ENCODE measurements at places on chromosomes 16 and 17. TPM values are rescaled to one million over a fixed set of nuclear protein-coding genes. Genes with fewer than 3 reads are reported as not detected.

DNA sequence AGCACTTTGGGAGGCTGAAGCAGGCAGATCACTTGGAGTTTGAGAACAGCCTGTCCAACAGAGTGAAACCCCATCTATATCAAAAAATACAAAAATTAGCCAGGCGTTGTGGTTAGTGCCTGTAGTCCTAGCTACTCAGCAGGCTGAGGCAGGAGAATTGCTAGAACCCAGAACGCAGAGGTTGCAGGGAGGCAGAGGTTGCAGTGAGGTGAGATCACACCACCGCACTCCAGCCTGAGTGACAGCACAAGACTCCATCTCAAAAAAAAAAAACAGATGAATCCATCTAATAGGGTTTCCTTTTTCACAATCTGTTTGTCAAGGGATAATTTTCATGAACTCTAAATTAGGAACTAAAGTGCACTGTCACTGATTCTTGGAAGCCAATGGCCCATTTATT, 99.0 kb downstream of the PARN start:
- H3K4me3 ChIP-seq: no peak overlapping the region
- no peaks in the 10 kb centered on the region for H3K36me3 ChIP-seq
- no peaks in the 10 kb centered on the region for H3K27me3 ChIP-seq
- no peak overlapping the region for H3K27ac ChIP-seq

- no peaks in the 10 kb centered on the region for H3K27me3 ChIP-seq
- DNase-seq: no peak
- H3K27ac ChIP-seq: no peak overlapping the region
- H3K36me3 ChIP-seq: no peaks in the 10 kb centered on the region
- H3K4me1 ChIP-seq: peaks cover 7% of the 10 kb centered on the region
Observed at GRCh38 chr17:56160422-56160821, 7.1 kb downstream of the ANKFN1 start.

GRCh38 chr16:81611721-81612120, 167.1 kb downstream of the CMIP start:
- H3K27me3 ChIP-seq: no peaks in the 10 kb centered on the region
- peaks cover 53% of the 10 kb centered on the region for H3K36me3 ChIP-seq
- no peak for DNase-seq
- H3K27ac ChIP-seq: peak overlapping the region; percentile 18
- H3K4me3 ChIP-seq: no peak overlapping the region

GRCh38 chr17:49557312-49558024, 18.2 kb upstream of the NXPH3 start:
- peaks cover 21% of the 10 kb centered on the region for H3K4me1 ChIP-seq
- no peaks in the 10 kb centered on the region for H3K36me3 ChIP-seq
- DNase-seq: no peak
- no peak overlapping the region for H3K27ac ChIP-seq

GRCh38 chr17:1590029-1590746, 27.6 kb upstream of the PITPNA start:
- H3K4me1 ChIP-seq: peaks cover 7% of the 10 kb centered on the region
- H3K27ac ChIP-seq: no peak overlapping the region
- H3K4me3 ChIP-seq: no peak overlapping the region
- no peaks in the 10 kb centered on the region for H3K27me3 ChIP-seq
- no peak for DNase-seq
- peaks cover 84% of the 10 kb centered on the region for H3K36me3 ChIP-seq

DNA sequence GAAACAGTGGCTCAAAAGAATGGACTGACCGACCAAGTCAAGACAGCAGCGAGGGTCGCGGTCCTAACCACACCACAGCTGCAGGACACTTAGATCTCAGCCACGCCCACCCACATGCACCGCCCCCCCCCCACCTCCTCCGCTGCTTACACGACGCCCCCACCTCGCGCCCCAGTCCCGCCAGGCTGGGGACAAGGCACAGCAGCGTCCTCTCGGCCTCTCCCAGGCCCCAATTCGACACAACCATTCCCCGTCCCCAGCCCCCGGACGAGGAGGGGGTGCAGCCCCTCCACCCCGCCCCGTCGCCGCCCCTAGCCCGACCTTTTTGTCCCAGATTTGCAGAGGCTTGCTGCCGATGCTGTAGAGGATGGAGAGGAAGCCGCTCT, 477 bp downstream of the CFAP20 start:
- peak overlapping the region; percentile 99 for H3K27ac ChIP-seq
- peak overlapping the region; percentile 100 for H3K4me3 ChIP-seq
- no peaks in the 10 kb centered on the region for H3K36me3 ChIP-seq
- peaks cover 17% of the 10 kb centered on the region for H3K4me1 ChIP-seq
- DNase-seq: peak; percentile 63

- no peak overlapping the region for H3K4me3 ChIP-seq
- H3K27ac ChIP-seq: no peak overlapping the region
- H3K36me3 ChIP-seq: peaks cover 74% of the 10 kb centered on the region
Observed at GRCh38 chr17:82884970-82885353, 45.1 kb upstream of the ZNF750 start.

DNA sequence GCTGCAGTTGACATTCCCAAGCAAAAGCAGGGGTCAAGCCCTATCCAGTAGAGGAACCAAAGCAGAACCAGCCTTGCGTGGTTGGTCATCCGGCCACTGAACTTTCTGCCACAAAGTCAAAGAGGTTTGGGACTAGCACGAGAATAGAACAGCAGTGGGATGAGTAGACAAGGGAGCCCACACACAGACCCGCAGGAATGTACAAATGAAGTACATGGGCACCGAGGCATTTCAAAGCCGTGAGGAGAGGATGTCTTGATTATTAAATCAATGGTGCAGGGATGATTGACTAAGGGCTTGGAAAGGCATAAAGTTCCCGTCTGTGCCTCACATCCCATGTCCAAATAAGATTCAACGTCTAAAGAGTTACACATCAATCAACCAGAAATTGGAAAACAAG, 81.8 kb upstream of the TBC1D3K start:
- peaks cover 5% of the 10 kb centered on the region for H3K27me3 ChIP-seq
- no peaks in the 10 kb centered on the region for H3K36me3 ChIP-seq
- no peak overlapping the region for H3K4me3 ChIP-seq

DNA sequence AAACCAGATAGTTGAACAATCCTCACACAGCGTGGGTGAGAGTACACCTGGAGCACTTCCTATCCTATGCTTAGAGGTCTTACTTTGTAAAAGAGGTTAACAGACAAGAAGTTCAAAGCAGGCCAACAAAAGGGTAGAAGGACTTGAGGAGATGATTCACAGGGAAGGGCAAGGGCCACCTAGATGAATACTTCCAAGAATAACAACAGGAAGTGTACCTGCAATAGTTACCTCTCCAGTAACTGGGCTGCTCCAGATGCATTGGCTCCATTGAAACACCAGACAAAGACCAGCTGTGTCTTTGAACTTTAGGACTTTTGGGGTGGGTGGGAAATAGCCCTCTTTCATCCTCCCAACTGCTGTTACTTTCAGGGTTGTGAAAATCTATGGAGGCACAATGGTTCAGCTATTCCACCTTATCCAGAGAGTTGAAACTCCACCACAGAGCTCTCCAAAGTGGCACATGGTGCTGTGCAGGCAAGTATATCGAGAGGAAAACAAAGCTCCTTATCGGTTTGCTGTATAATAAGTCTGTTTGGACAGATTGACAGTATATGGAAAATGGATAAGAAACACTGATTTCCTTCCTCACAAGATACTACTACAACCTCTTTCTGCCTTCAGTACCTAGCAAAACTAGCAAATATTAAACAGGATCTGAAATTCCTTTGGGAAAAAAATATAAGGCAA, 22.7 kb downstream of the RNF43 start:
- H3K27ac ChIP-seq: no peak overlapping the region
- no peak overlapping the region for H3K4me3 ChIP-seq
- no peaks in the 10 kb centered on the region for H3K4me1 ChIP-seq

DNA sequence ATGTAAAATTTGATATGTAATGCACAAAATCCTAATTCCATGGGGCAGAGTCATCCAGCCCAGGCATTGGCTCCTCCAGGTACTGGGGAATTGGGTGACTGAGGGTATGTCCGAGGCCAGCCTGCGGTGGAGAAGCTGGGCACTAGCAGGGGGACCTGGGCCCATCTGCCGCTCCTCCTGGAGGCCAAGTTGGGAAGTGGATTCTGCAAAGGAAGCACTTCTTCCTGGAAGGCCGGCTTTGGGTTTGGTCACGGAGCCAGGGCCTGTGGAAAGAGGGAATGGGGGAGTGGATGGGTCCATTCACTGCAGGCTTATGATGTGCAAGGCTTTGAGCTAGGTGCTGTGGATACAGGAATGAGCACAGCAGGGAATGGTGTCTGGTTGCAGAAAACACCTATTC, 85.8 kb downstream of the GNAO1 start:
- H3K27me3 ChIP-seq: no peaks in the 10 kb centered on the region
- no peak overlapping the region for H3K27ac ChIP-seq
- peaks cover 29% of the 10 kb centered on the region for H3K36me3 ChIP-seq

DNA sequence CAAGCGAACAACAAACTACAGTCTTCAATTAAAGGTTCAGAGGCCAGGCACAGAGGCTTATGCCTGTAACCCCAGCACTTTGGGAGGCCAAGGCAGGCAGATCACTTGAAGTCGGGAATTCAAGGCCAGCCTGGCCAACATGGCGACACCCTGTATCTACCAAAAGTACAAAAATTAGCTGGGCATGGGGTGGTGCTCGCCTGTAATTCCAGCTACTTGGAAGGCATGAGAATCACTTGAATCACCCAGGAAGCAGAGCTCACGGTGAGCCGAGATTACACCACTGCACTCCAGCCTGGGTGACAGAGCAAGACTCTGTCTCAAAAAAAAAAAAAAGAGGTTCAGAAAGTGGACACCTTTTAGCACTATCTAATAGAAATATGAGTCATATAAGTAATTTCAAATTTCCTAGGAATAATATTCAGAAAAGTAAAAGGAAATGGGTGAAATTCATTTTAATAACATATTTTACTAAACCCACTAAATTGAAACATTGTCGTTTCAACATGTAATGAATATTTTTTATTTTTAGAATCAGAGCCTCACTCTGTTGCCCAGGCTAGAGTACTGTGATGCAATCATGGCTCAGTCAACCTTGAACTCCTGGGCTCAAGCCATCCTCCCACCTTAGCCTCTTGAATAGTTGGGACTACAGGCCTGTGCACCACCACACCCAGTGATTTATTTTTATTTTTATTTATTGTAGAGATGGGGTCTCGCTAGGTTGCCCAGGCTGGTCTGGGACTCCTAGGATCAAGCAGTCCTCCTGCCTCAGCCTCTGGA, 15.2 kb upstream of the MARCHF10 start:
- H3K27me3 ChIP-seq: no peaks in the 10 kb centered on the region
- peaks cover 24% of the 10 kb centered on the region for H3K4me1 ChIP-seq
- no peaks in the 10 kb centered on the region for H3K36me3 ChIP-seq
- no peak overlapping the region for H3K27ac ChIP-seq
- H3K4me3 ChIP-seq: no peak overlapping the region
- no peak for DNase-seq

DNA sequence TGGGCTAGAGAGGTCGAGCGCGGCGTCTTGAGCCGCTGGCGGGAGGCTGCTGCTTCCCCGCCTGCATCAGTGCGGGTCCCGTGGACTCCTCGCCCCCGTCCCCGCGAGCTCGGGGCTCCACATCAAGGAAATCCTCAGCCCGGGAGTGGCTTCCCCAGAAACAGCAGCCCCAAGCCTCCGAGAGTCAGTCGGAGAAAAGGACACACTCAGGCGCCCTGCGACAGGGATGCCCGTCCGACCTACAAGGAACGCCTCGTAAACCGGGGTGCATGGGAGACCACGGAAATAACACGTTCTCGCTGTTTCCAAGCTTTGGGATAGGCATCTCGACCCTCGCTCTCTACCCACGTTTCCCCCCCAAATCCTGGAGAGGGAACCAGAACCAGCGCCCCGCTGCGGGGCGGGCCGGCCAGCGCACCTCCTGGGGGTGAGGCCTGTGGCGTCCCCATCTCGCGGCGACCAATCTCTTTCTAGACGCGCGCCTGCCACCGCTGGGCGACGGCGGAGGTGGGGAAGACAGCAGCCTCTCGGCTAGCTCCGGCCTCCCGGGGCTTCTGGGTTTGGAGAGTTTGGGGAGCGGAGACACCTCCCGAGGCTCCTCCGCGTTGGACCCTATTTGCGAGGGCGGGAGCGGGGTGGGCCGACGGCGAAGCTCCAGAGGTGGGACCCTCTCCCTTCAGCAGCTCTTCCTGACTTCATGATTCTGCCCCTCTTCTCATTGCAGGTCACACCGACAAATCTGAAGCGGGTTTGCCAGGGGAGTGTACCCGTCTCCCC, 759 bp upstream of the TP53I13 start:
- DNase-seq: no peak
- H3K4me1 ChIP-seq: peaks cover 59% of the 10 kb centered on the region
- H3K27ac ChIP-seq: peak overlapping the region; percentile 87
- peaks cover 10% of the 10 kb centered on the region for H3K36me3 ChIP-seq

- no peak overlapping the region for H3K27ac ChIP-seq
- no peaks in the 10 kb centered on the region for H3K27me3 ChIP-seq
- H3K4me3 ChIP-seq: no peak overlapping the region
- H3K36me3 ChIP-seq: no peaks in the 10 kb centered on the region
- no peaks in the 10 kb centered on the region for H3K4me1 ChIP-seq
Observed at GRCh38 chr16:63287401-63287800, 1251.2 kb upstream of the CDH8 start.

DNA sequence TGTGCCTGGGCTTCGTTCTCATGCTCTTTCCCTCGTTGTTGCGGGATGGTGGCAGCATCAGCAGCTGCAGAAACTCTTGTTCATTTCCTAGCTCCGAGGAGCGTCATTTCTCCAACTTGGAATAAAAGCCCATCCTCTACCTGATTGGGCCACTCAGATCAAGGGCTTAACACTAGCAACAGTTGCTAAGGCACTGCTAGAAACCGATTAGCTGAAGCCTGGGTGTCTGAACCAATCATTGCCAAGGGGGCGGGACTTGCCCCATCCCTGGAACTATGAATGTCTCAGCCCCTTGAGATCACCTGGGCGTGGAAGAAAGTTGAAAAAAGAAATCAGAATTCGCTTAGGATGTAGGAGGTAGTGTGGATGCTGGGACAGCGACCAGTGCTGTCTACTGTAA, 145.3 kb downstream of the FOXL1 start:
- H3K4me3 ChIP-seq: no peak overlapping the region
- H3K4me1 ChIP-seq: peaks cover 3% of the 10 kb centered on the region
- no peak overlapping the region for H3K27ac ChIP-seq
- H3K36me3 ChIP-seq: no peaks in the 10 kb centered on the region
- no peak for DNase-seq
- H3K27me3 ChIP-seq: no peaks in the 10 kb centered on the region

GRCh38 chr16:56823081-56823733, 41.8 kb upstream of the SLC12A3 start:
- H3K4me1 ChIP-seq: peaks cover 15% of the 10 kb centered on the region
- H3K36me3 ChIP-seq: peaks cover 39% of the 10 kb centered on the region
- no peak for DNase-seq
- no peak overlapping the region for H3K27ac ChIP-seq
- no peaks in the 10 kb centered on the region for H3K27me3 ChIP-seq

GRCh38 chr17:82605939-82606600, 42.2 kb downstream of the WDR45B start:
- H3K27ac ChIP-seq: no peak overlapping the region
- DNase-seq: no peak
- no peaks in the 10 kb centered on the region for H3K27me3 ChIP-seq
- peaks cover 63% of the 10 kb centered on the region for H3K36me3 ChIP-seq
- H3K4me1 ChIP-seq: peaks cover 21% of the 10 kb centered on the region

Gene ODAD4
- 2.0 TPM for total RNA-seq

Gene ITGAD
- total RNA-seq: 0.06 TPM

Gene NPIPA3
- 0.88 TPM for total RNA-seq

Gene KRT20
- not detected for total RNA-seq

Gene MSRB1
- total RNA-seq: 10.0 TPM

Gene NPIPA2
- not detected for total RNA-seq

Gene SYT17
- 13.5 TPM for total RNA-seq

Gene MOSMO
- 43.1 TPM for total RNA-seq

Gene SBK1
- total RNA-seq: 7.7 TPM

Gene CARD14
- total RNA-seq: 0.28 TPM
